ENCODE measurements at places on chromosomes 11 and 22.

DNA sequence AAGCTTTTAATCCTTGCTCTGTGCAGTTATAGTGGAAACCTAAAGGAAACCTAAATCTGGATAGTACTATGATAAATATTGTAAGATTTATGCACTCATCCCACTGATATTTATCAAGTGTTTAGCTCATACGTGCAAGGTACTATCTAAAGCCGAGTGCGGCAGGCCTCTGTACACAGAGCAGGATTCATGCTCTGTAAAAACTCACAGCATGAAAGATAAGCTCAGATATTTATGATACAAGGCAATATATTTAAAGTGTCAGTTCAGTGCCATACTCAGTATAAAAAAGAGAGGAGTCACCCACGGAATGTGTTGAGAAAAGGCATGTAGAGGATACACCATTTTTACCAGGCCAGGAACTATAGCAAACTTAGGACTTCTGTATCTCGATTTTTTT, 66.2 kb downstream of the MAML2 start:
- no peak for DNase-seq

DNA sequence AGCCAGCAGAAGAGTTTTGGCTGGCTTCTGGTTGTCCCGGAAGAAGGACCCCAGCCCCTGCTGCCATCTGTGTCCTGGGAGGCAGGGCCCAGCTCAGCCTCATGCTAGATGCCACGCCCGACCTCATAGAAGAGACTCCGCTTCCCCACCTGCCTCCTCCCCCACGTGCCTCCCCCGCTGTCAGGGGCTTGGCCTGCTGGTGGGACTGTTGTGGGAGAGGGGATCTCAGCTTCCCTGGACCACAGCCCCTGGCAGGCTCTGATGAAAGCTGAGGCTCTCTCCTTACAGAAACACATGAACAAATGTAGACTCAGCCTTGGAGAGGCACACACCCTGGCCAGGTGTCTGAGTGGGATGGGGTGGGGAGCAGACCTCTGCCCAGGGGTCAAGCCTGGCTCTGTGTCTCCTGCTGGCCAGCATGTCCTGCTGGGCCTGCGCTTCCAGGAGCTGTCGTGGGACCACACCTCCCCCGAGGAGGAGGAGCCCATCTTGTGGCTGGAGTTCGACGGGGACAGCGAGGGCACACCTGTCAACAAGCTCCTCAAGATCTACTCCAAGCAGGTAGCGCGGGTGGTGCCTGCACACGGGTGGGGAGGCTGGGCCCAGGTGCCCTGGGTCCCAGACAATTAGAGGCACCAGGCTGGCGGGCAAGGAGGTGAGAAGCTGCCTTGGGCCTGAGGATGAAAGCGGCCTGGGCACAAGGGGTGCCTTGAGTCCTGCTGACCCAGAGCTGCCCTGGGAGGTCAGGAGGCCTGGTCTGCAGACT, 14.1 kb downstream of the FRMD8 start:
- DNase-seq: no peak

DNA sequence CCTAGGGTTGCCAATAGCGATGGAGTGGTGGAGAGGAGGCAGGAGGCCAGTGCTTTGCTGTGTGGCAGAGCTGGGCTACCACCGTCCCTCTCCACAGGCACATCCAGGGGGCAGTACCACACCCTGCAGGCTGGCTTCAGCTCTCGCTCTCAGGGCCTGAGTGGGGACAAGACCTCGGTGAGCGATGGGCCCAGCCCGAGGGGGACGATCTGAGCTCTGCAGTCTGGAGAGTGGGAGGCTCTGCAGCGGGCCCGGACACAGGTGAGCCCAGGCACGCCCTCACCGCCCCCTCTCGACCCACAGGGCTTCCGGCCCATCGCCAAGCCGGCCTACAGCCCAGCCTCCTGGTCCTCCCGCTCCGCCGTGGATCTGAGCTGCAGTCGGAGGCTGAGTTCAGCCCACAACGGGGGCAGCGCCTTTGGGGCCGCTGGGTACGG, 2.5 kb downstream of the PKP3 start:
- DNase-seq: no peak

DNA sequence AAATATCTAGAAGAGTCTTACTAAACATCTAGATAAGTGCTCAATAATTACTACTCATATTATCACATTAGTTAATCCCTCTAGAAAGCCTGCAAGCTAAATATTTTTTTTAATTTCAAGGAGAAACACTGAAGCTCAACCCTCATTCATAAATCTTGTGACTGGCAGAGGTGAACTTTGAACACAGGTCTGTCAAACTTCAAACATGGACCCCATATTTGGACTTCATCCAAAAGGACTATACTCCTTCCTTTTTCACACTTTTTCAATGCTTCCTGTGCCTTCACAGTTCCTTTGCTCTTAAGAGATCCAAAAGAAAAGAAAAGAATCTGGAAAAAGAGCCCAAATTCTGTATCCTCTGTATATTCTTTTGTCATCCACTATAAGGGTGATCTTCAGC, 28.3 kb upstream of the OR9G4 start:
- no peak for DNase-seq

DNA sequence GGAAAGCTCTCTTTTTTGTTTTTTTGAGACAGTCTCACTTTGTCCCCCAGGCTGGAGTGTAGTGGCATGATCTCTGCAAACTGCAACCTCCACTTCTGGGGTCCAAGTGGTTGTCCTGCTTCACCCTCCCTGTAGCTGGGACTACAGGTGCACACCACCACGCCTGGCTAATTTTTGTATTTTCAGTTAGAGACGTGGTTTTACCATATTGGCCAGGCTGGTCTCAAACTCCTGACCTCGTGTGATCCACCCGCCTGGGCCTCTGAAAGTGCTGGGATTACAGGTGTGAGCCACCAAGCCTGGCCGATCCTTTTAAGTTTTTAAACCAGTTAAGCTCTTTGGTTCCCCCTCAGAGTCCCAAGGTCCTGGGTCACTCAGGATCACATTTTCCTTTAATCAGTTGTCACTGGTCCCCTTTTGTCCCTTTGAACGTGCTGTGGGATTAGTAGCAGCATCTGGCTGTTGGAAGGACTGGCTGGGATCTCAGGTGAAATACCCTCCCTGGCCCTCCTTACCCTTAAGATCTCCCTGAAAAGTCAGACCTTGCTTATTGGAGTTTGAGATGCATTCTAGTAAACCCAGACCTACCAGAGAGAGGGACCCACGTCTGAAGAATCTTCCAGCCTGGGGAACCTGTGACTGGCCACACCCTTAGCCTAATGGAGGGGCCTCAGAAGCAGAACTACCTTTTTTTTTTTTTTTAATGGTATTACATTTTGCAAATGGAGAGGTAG, 8.1 kb downstream of the MALAT1 start:
- peak; percentile 70 for DNase-seq

DNA sequence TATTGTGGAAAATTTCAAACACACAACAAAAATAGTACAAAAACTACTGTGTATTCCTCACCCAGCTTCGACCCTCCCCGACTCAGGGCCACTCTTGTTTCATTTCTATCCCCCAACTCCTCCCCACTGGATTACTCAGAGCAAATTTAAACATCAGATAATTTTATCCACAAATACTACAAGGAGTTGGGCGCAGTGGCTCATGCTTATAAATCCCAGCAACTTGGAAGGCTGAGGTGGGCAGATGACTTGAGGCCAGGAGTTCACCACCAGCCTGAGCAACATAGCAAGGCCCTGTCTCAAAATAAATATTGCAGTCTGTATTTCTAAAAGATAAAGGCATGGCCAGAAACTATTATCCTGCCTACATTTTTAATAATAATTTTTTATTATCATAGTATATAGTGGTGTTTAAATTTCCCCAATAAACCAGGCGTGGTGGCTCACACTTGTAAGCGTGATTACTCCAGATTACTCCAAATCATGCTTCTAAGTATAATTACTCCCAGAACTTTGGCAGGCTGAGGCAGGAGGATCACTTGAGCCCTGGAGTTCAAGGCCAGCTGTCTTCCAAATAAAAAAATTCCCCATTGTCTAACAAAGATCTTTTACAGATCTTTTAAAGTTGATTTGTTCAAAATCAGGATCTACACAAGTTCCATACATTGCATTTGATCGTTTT, 39.8 kb downstream of the LRRC32 start:
- no peak for DNase-seq

DNA sequence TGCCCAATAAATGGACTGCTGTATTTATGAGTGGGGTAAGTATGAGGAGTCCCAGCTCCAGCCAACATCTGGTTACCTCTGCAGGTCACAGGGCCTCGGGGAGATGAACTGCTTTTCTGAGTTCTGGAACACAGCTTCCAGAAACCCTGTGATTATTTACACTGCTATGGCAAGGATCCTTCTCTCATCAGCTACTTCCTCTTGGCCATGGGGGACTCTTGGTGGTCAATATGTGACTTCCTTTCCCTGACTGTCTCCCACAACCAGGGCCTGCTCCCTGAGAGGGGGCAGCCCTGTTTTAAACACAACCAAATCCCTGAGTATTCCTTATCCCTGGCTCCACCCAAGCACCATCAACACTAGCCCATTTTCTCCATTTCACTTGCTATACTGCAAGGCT, 10.0 kb downstream of the RHOG start:
- DNase-seq: no peak
